ENCODE measurements at places on chromosomes 12 and 14.

- DNase-seq = no peak
Observed at GRCh38 chr14:100211893-100212292, 27.1 kb upstream of the YY1 start.

DNA sequence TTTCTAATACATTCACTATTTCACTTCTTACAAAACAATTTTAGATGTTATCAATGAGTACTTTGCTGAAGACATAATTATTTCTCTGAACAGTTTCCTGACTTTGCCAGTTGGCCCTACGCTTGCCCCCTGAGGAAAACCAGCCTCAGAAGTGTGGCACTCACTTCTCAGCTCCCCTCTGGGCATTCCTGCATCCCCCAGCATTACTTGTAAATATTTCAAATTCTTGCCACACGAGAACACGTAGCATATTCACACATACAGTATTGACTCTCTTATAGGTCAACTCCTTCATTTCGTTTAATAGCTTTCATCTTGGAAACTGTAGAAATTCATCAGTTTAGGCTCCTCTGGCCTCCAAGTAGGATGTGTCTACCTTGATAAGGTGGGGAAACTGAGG, 65.2 kb downstream of the OTX2 start:
- no peak for DNase-seq

- no peak for DNase-seq
Observed at GRCh38 chr12:98329589-98329988, 185.8 kb upstream of the TMPO start.

DNA sequence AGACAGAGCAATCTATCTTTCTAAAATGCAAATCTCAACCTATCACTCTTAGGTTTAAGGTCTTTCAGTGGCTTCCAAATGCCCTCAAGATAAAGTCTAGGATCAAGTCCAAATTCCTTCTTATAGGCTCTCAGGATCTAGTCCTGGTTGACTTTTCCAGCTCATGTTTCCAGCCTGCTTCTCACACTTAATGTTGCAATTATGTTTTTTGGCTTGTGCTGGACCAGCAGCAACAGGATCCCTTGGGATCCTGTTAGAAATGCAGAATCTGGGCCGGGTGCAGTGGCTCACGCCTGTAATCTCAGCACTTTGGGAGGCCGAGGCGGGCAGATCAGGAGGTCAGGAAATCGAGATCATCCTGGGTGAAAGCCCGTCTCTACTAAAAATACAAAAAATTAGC, 10.6 kb downstream of the GPR33 start:
- DNase-seq = no peak

DNA sequence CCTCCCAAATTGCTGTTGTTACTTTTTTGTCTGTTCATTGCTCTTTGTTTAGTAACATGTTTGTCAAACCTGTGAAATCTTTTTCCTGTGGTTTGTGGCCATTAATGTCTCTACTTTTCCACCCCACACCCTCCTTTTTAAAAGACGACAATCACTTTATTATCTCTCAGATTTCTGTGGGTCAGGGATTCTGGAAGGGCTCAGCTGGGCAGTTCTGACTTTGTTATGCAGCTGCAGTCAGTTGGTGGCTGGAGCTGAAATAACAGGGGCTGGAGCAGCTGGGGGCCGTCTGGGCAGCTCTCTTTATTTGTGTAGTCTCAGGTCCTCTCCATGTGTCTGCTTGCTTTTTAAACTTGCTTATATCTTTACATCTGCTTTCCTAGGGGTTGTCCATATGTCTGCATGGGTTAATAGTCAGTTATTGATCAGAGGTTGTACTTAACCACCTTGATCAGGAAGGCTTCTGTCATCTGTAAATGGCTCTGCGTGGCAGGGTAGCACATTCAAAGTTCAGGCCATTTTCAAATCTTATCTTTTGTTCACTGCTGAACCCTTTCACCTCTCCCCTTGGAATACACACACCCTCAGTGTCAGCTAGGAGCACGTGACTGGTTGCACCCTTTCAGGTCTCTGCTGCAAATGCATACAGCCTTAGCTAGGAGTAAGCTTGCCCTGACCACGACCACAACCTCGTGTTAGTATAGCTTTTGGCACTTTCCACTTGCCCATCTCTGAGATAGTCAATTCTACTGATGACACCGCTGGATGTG, 27.9 kb downstream of the BORCS5 start:
- DNase-seq = no peak

DNA sequence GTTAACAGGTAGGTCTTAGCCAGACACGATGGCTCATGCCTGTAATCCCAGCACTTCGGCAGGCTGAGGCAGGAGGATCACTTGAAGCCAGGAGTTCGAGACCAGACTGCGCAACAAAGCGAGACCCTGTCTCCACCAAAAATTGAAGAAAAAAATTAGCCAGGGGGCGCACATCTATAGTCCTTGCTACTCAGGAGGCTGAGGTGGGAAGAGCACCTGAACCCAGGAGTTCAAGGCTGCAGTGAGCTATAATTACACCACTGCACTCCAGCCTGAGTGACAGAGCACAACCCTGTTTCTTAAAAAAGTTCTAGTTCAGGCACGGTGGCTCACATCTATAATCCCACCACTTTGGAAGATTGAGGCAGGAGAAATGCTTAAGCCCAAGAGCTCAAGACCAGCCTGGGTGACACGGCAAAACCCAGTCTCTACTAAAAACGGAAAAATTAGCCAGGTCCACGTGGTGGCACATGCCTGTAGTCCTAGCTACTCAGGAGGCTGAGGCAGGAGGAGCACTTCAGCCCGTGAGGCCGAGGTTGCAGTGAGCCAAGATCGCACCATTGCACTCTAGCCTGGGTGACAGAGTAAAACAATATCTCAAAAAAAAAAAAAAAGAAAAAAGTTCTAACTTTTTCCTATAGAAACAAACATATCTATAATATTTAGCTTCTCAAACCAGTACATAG, 9.1 kb downstream of the BAZ1A start:
- no peak for DNase-seq

DNA sequence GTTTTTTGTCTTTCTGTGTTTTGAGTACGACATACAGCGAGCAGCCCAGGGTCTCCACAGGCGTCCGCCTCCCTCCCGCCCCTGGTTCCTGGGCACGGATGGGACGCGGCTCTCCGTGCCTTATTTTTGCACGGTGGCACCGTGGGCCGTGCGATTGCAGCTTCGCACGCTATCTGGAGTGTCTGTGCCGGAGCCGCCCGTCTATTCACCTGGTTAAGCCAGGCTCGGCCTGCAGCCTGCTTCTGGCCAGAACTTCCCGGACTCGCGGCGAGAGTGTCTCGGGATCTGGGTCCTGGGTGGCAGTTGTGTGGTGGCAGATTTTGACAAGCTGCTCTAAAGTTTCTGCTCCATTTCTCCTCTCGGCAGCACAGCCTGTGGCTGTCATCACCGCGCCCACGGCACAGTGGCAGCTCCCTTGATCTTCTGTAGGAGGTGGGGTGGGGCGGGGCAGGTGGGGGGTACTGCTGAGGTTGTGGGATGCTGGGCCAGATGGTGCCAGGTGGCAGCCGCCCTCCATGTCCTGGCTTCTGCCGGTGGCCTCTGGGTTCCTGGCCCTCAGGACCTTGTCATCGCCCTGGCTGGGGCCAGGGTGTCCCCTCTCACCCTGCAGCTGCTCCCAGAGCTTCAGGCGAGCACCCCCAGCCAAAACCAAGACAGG, 2.9 kb downstream of the MMP17 start:
- no peak for DNase-seq

GRCh38 chr14:41623736-41624135, 17.1 kb downstream of the LRFN5 start:
- no peak for DNase-seq

GRCh38 chr14:77616133-77616453, 344 bp downstream of the SPTLC2 start:
- no peak for DNase-seq

GRCh38 chr14:68047906-68048305, 228.3 kb downstream of the RAD51B start:
- DNase-seq = no peak

DNA sequence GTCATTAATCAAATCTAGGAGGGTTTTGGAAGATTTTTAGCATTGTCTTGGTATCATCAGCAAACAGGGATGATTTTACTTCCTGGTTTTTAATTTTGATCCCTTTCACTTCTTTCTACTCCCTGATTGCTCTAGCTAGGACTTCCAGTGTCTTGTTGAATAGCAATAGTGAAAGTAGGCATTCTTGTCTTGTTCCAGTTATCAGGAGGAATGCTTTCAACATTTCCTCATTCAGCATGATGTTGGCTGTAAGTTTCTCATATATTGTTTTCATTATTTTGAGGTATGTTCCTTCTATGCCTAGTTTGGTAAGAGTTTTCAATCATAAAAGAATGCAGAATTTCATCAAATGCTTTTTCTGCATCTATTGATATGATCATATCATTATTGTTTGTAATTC, 244.2 kb upstream of the CLEC14A start:
- no peak for DNase-seq
